ENCODE measurements at places on chromosomes 16 and 17. TPM values are rescaled to one million over a fixed set of nuclear protein-coding genes. Genes with fewer than 3 reads are reported as not detected.

DNA sequence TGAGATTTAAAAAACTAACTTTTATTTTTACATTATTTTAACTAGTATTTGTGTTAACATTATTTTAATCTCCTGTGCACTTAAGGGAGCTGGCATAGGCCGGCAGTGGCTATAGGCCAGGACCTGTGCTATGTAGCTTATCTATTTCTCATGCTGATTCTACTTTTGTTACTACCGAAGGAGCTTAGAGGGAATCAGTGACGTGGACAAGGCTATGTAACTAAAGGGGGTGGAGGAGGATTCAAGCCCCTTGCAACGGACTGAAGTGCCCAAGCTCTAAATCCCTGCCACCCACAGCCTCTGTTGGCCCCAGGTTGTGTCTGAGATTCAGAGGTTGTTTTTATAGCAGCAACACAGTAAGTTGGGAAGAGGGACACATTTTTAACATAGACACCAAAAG, 356.4 kb downstream of the WWOX start:
- H3K4me3 ChIP-seq = no peak overlapping the region
- no peaks in the 10 kb centered on the region for H3K4me1 ChIP-seq
- no peak for DNase-seq
- no peaks in the 10 kb centered on the region for H3K27me3 ChIP-seq
- no peak overlapping the region for H3K27ac ChIP-seq

GRCh38 chr16:49365711-49366509, 7.7 kb upstream of the C16orf78 start:
- H3K4me1 ChIP-seq = no peaks in the 10 kb centered on the region
- no peak overlapping the region for H3K27ac ChIP-seq
- no peak overlapping the region for H3K4me3 ChIP-seq
- H3K36me3 ChIP-seq = no peaks in the 10 kb centered on the region
- no peaks in the 10 kb centered on the region for H3K27me3 ChIP-seq
- no peak for DNase-seq

- no peak overlapping the region for H3K4me3 ChIP-seq
- no peak for DNase-seq
- no peaks in the 10 kb centered on the region for H3K27me3 ChIP-seq
- H3K27ac ChIP-seq = no peak overlapping the region
- peaks cover 23% of the 10 kb centered on the region for H3K4me1 ChIP-seq
- no peaks in the 10 kb centered on the region for H3K36me3 ChIP-seq
These were observed 59.0 kb upstream of the RPH3AL start for GRCh38 chr17:411421-412120.

- no peaks in the 10 kb centered on the region for H3K36me3 ChIP-seq
- H3K27ac ChIP-seq = no peak overlapping the region
- DNase-seq = no peak
These were observed 19.2 kb upstream of the SPNS2 start for GRCh38 chr17:4479340-4479981.

DNA sequence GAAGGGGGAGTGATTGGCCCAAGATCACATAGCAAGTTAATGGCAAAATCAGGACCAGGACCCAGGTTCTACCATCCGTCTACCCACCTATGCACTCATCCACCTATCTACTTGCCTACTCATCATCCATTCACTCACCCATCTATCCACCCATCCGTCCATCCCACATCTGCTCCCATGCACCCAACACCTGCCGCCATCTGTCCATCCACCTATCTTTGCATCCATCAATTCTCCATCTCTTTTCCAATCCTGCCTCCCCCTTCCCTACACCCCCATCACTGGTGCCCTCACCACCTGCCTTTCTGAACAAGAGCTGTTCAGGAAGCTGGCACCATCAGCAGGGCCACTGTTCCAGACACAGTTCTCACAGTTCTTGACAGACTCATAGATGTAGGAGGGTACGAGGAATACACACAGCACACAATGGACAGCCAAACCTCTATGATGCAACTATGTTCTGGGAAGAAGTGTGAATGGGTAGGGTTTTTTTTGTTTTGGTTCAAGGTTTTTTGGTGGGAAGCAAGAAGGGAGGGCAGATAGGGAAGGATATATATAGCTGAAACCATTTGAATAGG, 4.5 kb downstream of the SAMD14 start:
- no peak overlapping the region for H3K27ac ChIP-seq
- H3K4me3 ChIP-seq = no peak overlapping the region
- H3K36me3 ChIP-seq = no peaks in the 10 kb centered on the region
- DNase-seq = no peak

- H3K27ac ChIP-seq = peak overlapping the region; percentile 83
- no peaks in the 10 kb centered on the region for H3K27me3 ChIP-seq
- peaks cover 3% of the 10 kb centered on the region for H3K4me1 ChIP-seq
- H3K36me3 ChIP-seq = no peaks in the 10 kb centered on the region
- peak overlapping the region; percentile 66 for H3K4me3 ChIP-seq
These were observed 37.7 kb downstream of the RNF135 start for GRCh38 chr17:31008374-31009041.

DNA sequence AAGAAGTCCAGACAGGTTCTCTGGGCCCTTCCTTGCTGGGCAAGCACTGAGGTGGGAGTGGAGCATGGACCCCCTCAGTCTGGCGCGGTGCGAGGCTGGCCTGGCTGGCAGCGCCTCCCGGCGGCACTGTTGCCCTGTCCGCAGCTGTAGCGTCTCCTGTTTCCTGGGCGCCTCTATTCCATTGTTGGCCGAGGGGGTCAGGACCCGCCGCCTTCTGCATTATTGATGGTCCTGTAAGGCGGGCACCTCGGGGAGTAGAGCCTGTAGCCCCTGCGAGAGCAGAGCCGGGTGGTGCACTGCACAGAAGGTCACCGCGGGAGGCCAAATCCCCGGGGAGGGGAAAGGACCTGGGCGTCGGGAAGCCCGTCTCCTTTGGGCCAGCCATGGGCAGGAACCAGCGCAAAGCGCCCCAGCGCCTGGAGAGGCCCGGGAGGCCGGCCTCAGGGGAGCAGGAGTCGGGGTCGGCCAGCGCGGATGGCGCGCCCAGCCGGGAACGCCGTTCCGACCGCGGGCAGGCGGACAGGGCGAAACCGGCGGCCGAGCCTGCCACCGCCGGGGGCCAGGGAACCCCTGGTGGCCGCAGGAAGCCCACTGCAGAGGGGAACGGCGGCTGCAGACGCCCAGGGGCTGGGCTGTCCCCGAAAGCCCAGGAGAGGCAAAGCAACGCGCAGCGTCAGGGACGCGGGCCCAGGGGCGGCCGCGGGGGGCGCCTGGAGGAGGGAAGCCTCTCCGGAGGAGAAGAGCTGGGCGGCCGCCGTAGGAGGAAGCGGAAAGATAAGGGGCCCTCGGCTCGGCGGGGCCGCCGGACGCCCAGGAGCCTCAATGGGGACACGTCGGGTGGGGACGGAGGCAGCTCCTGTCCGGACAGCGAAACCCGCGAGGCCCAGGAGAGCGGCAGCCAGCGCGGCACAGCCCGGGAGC, at the start of gene MYO15B:
TSS of gene MYO15B (plus strand) at position 126 of the 921 bp plus-strand sequence. CDS start at position 384, 258 bp downstream.
- H3K36me3 ChIP-seq = no peaks in the 10 kb centered on the region
- DNase-seq = peak; percentile 88
- H3K4me3 ChIP-seq = peak within 1 kb of the TSS; percentile 74
- no peaks in the 10 kb centered on the region for H3K27me3 ChIP-seq
- peaks cover 15% of the 10 kb centered on the region for H3K4me1 ChIP-seq

DNA sequence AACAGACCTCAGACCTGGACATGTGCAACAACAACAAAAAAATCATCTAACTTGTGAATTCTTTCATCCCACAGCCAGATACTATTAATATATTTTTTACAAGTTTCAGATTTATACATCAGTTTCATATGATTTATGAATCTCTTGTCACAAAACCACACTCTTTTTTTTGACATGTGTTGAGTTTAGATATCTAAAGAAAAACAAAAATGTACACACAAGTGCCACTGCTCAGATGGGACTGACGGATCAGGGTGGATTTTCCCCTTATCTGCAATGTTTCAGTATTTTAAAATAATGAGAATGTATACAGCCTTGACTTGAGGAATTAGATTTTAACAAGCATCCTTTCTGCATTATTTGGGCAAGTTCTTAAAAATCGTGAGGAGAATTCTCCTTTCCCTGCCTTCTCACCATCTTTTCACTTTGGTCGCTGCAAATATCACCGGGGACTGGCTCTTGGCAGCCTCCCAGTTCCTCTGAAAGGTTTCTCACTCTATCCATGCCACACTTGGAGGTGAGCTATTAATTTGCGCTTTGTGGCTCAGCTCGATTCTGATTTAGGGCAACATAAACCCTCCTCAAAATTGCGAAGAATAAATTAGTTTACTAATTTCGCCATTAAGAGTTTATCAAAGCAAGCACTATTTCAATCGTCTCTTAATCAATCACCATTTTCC, 225.7 kb downstream of the XYLT1 start:
- no peak for DNase-seq
- no peak overlapping the region for H3K4me3 ChIP-seq
- no peaks in the 10 kb centered on the region for H3K4me1 ChIP-seq
- H3K27ac ChIP-seq = no peak overlapping the region
- no peaks in the 10 kb centered on the region for H3K36me3 ChIP-seq

DNA sequence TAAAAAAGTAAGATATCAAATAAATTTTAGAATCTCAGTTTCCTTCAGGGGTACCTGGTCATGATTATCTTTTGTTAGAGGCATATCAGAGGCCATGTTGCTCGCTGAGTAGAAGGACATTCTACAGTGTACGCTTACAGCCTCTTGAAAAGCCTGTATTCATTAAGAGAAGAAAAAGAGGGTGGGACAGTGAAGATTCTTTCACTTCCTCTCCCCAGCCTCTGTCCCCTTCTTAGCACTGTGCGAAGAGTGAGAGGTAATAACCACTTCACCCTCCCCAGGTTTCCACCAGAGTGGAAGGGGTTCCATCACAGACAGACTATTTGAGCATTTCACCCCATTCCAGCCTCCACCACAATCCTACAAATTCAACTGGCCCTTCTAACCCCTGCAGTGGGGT, 4.8 kb upstream of the LPO start:
- H3K4me1 ChIP-seq = peaks cover 4% of the 10 kb centered on the region
- H3K36me3 ChIP-seq = no peaks in the 10 kb centered on the region
- H3K27me3 ChIP-seq = peaks cover 10% of the 10 kb centered on the region
- H3K4me3 ChIP-seq = no peak overlapping the region
- no peak for DNase-seq

GRCh38 chr17:57121308-57122042, 36.4 kb downstream of the AKAP1 start:
- H3K4me3 ChIP-seq = no peak overlapping the region
- H3K36me3 ChIP-seq = peaks cover 80% of the 10 kb centered on the region
- DNase-seq = no peak

- H3K27me3 ChIP-seq = no peaks in the 10 kb centered on the region
- no peaks in the 10 kb centered on the region for H3K36me3 ChIP-seq
- DNase-seq = no peak
- no peak overlapping the region for H3K4me3 ChIP-seq
- no peak overlapping the region for H3K27ac ChIP-seq
These were observed 166.8 kb downstream of the PRKCB start for GRCh38 chr16:24002619-24003018.

DNA sequence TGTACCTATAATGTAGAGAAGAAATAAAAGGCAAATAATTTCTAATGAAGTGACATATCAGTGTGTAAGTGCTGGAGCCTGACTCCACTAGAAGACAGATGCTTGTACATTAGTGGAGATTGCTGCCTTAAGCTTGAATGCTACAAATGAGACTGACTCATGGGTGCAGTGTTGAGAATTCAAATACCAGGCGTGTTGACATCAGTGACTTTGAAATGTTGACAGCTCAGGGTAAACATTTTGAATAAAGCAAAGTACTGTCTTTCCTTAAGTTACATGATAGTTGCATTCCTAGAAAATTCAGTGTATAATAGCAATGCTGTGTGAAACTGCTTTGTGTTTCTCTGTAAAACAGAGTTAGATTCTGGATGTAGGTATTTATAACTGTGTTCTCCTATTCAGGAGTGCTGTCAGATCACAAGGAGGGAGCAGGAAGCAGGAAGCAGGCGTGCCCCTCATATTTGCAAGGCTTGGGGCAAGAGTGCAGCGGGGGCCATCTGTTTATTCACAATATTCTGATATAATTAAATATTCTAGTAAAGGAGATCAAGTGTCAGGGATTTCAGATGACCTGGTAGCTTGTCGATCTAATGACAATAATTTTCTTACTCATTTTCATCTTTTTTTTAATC, 119.0 kb downstream of the SPECC1 start:
- no peak overlapping the region for H3K27ac ChIP-seq
- H3K4me3 ChIP-seq = no peak overlapping the region
- no peak for DNase-seq
- H3K27me3 ChIP-seq = no peaks in the 10 kb centered on the region

GRCh38 chr16:11280616-11281522, at the start of gene PRM1:
PRM1 (minus strand) TSS chr16:11281330; CDS start chr16:11281238, 92 bp downstream.
- H3K36me3 ChIP-seq = no peaks in the 10 kb centered on the region
- DNase-seq = no peak
- H3K27ac ChIP-seq = no peak within 1 kb of the TSS
- H3K4me1 ChIP-seq = no peaks in the 10 kb centered on the region
- H3K27me3 ChIP-seq = no peaks in the 10 kb centered on the region

DNA sequence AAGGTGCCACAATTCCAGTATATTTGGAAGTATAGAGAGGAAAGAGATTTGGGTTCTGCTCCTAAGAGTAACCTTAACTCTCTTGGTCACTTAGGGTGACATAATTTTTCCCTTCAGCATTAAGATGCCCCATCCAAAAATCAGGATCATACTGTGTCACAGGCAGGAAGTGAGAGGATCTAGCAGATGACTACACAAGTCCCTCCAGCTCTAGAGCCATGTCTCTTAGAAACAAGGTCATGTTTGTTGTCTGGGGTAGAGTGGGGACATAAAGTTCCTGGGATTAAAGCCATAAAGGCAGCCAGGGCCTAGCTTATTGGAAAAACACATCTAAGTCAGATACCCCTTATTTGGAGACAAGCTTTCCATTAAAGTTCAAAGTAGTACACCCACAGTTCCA, 2.7 kb downstream of the CCL8 start:
- no peaks in the 10 kb centered on the region for H3K36me3 ChIP-seq
- H3K4me1 ChIP-seq = peaks cover 5% of the 10 kb centered on the region
- H3K27me3 ChIP-seq = no peaks in the 10 kb centered on the region
- H3K27ac ChIP-seq = no peak overlapping the region
- no peak overlapping the region for H3K4me3 ChIP-seq

GRCh38 chr16:77043076-77043475, 147.9 kb upstream of the MON1B start:
- H3K4me1 ChIP-seq = no peaks in the 10 kb centered on the region
- H3K36me3 ChIP-seq = no peaks in the 10 kb centered on the region
- H3K27ac ChIP-seq = no peak overlapping the region
- H3K4me3 ChIP-seq = no peak overlapping the region

GRCh38 chr17:66002812-66003211, 189.1 kb downstream of the CEP112 start:
- no peak overlapping the region for H3K27ac ChIP-seq
- no peaks in the 10 kb centered on the region for H3K27me3 ChIP-seq
- H3K4me3 ChIP-seq = no peak overlapping the region
- no peaks in the 10 kb centered on the region for H3K4me1 ChIP-seq

The RNF43 gene
- 7.5 TPM for total RNA-seq

The NPIPA8 gene
- 0.67 TPM for total RNA-seq

The RRAD gene
- 11.1 TPM for total RNA-seq

The ZDHHC1 gene
- total RNA-seq = 11.1 TPM

The KRTAP1-5 gene
- total RNA-seq = not detected

The USP43 gene
- 4.3 TPM for total RNA-seq

The CXCL16 gene
- 169 TPM for total RNA-seq

The CTRB2 gene
- total RNA-seq = 0.78 TPM

The CCL16 gene
- total RNA-seq = 0.58 TPM
